ENCODE measurements at places on chromosomes 6 and 20.

GRCh38 chr6:3072798-3073197, 4.5 kb downstream of the RIPK1 start:
- no peak for DNase-seq

DNA sequence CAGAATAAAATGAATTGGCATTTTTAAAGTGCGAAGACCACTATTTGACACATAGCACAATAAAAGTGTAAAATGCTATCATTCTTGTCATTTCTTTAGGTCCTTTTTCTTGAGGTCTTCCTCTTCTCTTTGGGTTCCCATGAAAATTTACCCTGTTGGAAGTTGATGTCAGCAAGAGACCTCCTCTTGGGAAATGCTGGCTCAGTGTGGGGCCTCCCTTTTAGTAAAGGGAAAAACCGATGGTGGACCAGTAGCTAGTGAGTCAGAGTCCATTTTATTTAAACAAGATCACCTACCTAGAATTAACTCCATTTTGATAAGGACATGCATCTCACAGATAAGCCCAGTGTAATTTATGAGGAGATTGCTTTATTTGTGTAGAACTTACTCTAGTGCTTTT, 37.7 kb upstream of the HLA-C start:
- no peak for DNase-seq

- no peak for DNase-seq
These were observed 115.6 kb upstream of the PTPN1 start for GRCh38 chr20:50394569-50394968.

DNA sequence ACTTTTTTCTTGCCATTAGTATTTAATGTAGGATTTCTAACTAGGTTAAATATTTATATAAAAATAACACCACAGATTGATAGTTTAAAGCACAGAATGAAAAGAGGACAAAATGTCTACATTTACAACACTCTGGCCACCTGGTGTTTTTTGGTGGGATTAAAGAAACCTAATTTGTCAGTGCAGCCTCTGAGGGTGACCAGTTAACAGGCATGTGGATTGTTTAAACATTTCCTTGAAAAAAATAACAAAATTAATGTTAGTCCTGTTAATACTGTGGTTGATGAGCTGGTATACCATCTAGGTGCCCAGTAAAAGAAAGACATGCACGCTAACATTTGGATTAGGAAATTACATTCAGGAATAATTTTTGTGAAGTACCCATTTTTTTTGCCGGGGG, 8.8 kb downstream of the SLC9A8 start:
- no peak for DNase-seq

DNA sequence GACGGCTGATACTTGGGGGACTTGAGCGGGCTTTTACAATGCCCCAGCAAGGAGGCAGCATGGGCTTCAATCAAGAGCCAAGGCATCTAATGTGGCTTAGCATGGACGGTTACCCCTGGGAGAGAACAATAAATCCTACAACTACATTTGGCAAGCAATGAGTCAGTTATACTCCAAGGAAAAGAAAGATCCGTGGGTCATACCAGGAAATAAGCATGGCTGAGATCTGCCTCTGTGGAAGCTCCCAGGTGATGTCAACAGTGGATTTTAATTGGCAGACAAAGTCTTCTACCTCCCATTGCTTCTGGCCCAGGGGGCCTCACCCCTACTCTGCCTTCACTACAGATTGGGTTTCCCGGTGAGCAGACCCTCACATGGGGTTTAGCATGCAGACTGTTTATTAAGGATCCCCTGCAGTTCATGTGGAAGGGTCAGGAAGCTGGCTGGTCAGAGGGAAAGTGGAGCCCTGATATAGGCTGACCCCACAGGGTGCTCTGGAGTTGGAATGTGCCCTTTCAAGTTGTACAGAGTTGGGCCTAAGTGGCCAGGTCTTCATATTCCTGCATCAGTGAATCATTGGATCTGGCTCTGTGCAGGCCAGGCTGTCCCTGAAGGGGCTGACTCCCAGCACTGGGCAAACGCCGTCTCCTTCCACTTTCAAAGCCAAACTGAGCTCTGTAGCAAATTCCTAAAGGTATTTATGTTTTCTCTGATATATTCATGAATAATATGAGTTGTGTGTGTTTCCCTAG, 91.3 kb upstream of the GGTLC1 start:
- DNase-seq: no peak

- no peak for DNase-seq
These were observed 120.1 kb upstream of the TIAM2 start for GRCh38 chr6:154874773-154875592.

- peak; percentile 86 for DNase-seq
These were observed 10.1 kb upstream of the PYGB start for GRCh38 chr20:25237610-25238318.

- DNase-seq: no peak
These were observed 1.3 kb downstream of the RGS19 start for GRCh38 chr20:64077876-64078551.

DNA sequence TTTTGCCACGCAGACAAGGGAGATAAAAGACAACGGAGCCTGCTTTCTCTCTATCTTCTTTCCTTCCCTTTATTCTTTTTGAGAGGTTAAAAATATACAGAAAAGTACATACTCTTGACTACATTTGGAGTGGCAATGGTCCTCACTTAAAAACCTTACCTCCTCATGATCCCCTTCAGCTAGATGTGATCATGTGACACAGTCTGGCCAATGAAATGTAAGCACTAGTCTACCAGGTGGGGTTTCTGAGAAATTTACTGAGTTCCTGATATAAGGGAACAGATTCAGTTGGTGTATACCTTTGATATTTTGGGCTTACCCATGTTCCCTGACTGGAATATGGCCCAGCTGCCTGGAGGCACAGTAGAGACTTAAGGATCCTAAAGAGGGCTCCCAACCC, 165.5 kb upstream of the BEND3 start:
- no peak for DNase-seq

DNA sequence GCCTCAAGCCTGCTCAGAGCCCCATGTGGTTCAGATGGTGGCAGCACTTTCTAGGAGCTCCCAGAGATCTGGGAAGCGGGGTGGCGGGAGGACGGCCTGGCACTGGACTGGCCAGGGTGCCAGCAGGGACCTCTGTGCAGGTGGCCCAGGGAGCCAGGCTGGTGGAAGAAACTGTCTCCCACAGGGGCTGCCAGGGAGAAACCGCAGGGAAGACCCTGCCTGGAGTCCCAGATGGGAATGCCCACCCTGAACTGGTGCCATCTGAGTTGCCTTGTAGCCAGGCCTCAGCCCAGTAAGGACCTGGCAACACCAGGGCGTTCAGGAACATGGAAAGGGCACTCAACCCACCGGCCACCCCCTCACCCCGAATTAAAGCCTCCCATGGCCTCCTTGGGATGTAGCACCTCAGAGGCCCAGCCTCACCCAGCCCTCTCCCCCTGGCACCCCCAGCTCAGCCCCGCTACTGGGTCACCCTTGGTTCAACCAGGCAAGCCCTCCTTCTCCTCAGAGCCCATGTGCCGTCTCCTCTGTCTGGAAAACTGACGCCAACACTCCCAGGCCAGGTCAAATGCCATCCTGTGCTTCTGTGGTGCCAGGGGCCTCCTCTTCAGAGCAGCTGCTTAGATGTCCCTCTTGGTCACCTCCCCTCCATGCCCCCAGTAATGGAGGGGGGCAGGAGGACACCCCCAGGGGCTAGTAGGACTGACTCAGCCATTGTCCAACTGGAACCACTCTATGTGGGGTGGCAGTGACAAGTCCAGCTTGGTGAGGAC, 5.9 kb upstream of the C20orf144 start:
- DNase-seq: no peak

- DNase-seq: no peak
These were observed 55.3 kb upstream of the JAG1 start for GRCh38 chr20:10728873-10729670.

- no peak for DNase-seq
These were observed 193.0 kb downstream of the GJA10 start for GRCh38 chr6:90087106-90087833.

DNA sequence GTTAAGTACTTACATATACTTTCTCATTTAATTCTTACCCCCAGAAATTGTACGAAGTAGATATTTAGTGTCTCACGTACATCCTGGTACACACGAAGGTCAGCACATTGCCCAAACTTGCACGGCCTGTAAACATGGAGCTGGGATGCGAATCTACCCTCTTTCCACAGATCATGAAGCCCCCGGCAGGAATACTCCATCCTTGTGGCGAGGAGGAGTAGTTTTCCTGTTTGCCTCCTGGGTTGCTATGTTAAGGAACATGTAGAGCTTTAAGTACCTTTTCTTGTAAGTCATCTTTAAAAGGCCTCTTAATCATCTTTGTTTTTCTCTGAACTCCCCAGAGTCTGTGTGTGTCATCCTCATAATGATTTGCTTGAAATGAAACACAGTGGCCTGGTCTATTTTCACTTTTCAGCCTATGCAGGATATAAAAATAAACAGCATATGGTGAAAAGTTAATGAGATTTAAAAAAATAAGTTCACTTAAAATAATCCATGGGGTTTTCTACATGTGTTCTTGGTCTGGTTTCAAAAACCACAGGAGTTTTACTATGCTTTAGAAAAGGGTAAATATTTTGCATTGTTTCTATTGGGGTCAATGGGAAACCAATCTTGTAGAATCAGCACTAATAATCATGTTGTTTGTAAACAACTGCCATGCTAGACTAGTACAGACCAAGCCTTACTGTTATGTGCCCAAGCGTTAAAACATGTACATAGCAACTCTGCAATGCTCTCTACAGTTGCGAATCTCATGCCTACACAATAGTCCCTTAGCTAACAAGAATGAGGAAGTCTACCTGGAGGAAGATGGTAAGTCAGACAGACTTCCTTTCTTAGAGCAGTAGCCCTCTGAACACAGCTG, 9.3 kb upstream of the ARID1B start:
- no peak for DNase-seq

- DNase-seq: no peak
These were observed 184.8 kb downstream of the HIVEP2 start for GRCh38 chr6:142760152-142760551.

DNA sequence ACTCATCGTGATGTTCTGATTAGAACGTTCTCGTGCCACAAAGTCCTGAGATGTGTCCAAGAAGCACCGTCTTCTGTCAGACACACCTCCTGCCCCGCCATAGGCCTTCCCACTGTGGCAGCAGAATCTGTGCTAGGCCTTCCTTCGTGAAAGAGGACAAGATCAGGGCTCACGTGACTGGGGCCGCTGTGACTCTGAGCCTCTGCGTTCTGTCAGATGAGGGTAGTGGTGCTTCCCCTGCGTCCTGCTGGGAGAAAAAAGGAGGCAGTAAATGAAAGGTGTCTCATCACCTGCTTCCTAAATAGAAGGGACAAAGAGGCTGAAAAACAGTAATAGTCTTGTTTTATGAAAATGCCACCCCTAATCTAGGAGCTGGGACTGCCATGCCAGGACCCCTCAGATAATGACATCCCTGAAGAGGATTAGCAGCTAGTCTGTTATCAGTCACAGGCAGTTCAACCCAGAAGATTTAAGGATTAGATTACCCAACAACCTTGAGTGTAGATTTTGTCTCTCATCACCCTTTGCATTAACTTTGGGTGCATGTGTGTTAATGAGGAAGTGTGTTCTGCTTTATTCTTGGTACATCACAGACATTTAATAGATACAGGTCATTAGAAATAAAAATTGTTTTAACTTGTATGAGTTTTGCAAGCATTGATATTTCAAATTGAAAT, 4.1 kb downstream of the DNAJC5 start:
- DNase-seq: no peak

GRCh38 chr6:5778906-5779305, 227.8 kb downstream of the NRN1 start:
- DNase-seq: no peak

- DNase-seq: no peak
These were observed 1121.7 kb upstream of the MAP3K7 start for GRCh38 chr6:91708534-91708933.

DNA sequence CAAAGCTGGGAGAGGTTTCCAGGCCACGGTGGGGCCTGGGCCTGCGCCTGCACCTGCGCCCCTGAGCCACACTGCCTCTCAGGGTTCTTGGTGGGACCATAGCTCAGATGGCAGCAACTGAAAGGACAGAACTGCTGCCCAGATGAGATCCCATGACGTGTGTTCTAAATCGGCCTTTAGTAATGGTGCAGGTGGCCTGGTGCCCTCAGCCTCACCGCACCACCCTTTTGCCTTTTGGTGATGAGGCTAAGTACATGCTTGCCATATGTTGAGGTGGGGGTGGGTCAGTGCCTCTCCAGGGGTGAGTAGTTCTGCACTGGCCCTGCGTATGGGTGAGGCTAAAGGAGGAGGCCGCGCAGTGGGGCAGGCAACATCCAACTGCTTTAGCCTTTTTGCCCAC, 7.4 kb downstream of the PSMG4 start:
- DNase-seq: no peak

GRCh38 chr20:50227506-50227905, 36.9 kb downstream of the CEBPB start:
- no peak for DNase-seq

- peak; percentile 70 for DNase-seq
These were observed 655.0 kb downstream of the QKI start for GRCh38 chr6:164069350-164069990.

DNA sequence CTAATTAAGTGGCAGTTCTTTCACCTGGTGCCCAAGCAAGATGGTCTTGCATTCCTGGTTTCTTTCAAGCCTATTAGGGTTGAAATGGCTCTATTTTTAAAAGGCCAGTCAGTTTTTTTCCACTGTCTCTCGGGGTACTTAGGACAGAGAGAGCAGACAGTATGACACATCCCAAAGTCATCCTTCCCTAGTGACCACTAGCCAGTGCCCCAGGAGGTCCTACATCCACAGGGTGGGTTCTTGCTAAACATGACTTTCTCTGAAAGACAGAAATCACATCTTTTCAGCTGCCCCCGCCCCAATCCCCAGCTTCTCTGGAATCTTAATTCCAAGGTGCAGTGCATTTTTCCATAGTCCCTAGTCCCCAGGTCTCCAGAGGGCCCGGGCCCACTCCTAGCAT, 192.4 kb downstream of the SLC24A3 start:
- no peak for DNase-seq

DNA sequence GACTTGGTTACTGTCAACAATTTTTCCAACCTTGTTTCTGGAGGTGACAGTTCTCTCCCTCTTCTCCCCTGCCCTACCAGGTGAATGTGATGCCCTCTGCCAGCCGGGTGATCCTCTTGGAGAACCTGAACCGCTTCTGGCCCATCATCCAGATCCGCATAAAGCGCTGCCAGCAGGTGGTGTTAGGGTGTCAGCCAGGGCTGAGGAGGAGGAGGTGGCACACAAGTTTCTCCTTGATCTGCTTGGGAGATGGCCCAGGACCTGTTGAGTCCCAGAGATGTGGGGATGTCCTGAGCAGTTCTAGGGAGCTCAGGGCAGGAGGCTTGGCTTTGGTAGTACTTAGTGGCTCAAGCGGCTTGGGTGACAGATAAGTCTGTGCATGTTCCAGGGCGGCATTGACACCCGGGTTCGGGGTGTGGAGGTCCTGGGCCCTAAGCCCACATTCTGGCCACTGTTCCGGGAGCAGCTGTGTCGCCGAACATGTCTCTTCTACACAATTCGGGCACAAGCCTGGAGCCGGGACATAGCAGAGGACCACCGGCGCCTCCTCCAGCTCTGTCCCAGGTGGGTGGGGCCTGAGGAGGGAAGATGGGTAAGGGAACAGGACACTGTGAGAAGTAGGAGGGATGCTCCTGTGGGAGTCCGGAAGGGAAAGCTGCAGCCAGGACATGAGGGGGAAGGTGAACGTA, 21.2 kb downstream of the CUL9 start:
- no peak for DNase-seq
